ENCODE measurements at places on chromosomes 3 and 15.

DNA sequence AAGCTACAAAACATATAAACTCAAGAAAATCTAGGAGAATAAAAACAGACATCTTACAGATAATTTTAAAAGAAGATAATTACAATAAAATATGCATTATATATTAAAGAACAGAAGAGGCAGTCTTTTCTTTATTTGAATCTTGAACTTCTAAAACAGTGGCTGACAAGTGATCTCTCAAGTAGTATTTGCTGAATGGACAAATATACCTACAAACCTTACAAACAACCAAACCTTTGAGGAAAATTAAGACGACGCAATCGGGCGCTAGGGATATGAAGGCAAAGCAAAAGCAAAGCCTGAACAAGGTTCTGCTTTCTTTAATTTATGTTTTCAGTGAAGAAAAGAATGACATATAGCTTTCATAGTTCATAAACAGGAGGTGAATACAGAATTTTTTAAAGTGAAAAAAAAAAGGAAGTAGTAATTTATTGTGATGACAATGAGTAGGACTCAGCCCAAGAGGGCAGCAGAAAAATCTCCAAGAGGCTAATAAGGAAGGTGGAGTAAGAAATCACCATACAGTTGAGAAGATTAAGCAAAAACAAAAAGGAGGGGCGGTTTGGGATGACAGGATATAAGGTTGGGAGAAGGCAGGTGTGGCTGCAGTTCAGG is 347.8 kb downstream of the TBC1D5 start:
- DNase-seq: no peak

DNA sequence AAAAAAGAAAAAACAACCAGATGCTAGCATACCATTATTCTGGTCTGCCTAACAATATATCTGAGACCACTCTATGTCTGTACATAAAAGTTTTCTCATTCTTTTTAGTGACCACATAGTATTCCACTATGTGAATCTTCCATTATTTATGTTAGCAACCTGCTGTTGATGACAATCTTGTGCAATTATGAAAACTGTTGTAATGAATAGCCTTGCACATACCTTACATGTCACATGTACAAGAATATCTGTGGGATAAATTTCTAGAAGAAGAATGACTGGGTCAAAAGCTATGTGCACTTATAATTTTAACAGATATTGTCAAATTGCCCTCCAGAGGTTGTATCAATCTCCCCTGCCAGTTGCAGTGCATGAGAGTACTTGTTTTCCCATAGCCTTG is 62.5 kb downstream of the ARHGAP31 start:
- DNase-seq: no peak

- DNase-seq: no peak
Observed at GRCh38 chr3:72973031-72973723, 23.4 kb upstream of the PPP4R2 start.

DNA sequence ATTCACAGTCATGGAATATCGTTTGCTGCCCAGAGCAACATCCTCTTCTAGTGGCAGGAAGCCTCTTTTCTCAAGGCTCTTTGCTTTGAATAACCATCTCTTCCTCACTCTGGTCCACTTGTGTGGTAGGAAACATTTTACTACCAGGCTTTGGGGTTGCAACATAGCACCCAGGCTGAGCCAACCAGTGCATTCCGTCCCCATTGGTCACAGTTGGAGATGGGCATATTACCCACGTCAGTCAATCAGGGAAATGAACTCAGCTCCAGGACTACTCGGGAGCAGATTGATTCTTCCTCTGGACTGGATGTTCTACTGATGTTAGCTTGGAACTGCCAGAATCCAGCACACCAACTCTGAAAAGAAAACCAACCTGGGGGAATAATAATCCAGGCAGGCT is 4.2 kb upstream of the PEX5L start:
- DNase-seq: no peak
